Stimulated activated CD8-positive, alpha-beta memory T cell treated with anti-CD3 and anti-CD28 coated beads, Interleukin-4, amount 100 ng/mL, for 4 hours (primary cell): ENCODE measurements at places on chromosomes 11 and 22.

- no peak for DNase-seq
Observed at GRCh38 chr11:35918716-35919115, 25.1 kb upstream of the LDLRAD3 start.

GRCh38 chr11:68545796-68546195 lies 85.2 kb downstream of the PPP6R3 start:
- no peak for DNase-seq

DNA sequence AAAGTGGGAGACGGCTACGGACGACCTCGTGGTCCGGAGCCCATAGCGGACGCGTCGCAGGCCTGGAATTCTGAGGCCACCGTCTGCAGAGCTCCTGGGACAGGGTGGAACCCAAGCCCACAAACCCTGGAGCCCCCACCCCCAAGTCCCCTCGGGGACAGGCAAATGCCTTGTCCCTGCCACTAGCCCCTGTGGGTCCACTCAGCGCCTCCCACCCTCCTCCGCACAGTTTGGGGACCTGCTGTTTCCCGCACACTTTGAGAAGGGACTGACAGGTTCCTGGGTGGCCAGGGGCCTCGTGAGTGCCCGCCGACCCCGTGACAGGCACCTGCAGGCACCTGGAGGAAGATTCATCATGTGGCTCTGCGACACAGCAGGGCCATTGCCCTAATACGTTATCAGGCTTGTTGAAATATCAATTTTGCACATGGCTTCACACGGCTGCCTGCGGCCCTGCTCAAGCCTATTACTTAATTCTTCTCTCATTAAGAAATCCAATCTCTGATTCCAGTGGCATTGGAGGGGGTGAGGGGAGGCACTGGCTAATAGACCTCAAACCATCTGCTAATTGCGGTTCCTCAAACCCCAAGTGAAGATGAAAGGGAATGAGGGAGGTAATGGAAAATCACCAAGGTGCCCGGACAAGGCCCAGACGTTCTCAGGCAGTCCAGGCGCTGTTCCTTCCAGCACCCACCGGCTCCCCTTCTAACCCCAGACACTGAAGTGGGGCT lies 672.5 kb downstream of the BRD1 start:
- no peak for DNase-seq

DNA sequence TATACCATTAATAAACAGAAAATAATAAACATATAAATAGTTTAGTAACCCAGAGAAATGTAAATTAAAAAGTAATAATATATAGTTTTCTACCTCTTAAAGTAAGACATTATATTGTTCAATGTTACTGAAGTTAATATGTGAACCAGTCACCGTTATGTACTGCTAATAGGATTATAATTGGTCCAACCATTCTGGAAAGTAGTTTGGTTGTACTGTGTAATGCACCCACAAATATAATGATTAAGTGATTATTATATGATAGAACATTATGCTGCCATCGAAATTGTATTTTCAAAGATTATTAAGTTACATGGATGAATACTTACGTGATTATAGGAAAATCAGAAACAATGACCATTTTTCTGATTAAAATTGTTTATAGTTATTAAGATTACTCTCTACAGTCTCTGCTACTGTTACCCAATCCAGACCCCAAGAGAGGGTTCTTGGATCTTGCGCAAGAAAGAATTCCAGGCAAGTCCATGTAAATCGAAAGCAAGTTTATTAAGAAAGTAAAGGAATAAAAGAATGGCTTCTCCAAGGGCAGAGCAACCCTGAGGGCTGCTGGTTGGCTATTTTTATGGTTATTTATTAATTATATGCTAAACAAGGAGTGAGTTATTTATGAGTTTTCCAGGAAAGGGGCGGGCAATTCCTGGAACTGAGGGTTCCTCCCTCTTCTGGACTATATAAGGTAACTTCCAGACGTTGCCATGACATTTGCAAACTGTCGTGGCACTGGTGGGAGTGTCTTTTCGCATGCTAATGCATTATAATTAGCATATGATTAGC lies 50.1 kb downstream of the ACER3 start:
- DNase-seq, result no peak
